ENCODE measurements at places on chromosomes 1 and 21.

- DNase-seq, result no peak
Observed at GRCh38 chr1:230043081-230043480, 24.0 kb upstream of the GALNT2 start.

DNA sequence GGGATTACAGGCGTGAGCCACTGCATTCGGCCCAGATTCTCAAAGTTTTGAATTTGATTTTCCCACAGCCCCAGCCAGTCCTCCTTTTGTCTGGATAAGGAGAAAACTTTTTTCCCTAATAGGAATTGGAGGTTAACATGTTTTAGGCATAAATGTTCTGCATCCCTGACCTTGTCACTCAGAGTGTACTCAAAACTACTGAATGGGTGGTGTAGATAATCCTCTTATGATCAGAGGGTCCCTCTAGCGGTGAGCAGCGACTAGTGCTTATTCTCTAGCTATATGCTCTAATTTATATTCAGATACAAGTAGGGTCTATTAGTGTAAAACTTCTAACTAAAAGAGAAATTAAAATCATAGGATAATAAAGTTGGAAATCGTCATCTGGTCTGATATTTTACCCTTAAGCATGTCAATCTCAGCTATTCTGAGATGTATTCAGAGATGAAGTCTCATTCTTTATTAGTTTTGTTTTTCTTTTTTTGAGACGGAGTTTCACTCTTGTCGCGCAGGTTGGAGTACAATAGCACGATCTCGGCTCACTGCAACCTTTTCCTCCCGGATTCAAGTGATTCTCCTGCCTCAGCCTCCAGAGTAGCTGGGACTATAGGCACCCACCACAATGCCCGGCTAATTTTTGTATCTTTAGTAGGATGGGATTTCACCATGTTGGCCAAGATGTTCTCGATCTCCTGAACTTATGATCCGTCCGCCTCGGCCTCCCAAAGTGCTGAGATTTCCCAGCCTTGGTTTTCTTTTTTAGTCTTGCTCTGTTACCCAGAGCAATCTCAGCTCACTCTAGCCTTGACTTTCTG is 2.7 kb upstream of the PSMD4 start:
- DNase-seq, result peak; percentile 59

GRCh38 chr1:203402629-203403337 is 51.9 kb upstream of the FMOD start:
- peak; percentile 98 for DNase-seq

DNA sequence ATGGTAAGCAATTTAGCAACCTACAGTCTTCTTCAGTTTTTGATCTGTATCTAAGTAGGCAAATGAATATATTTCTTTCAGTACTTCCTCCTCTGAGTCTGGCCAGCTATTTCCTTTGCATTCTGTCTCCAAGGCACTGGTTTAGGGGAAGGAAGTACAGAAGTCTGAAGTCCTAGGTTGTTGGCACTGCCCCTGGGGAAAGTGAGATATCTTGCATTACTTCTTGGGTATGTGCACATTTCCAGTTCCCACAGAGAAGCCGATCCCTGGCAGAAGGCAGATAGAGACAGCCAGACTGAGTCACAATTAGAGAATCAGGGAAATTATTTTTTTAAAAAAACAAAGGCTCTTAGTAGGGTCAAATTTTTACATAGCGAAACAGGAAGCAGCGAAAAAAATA is 98.8 kb downstream of the RASAL2 start:
- DNase-seq, result peak; percentile 66

- peak; percentile 54 for DNase-seq
Observed at GRCh38 chr1:160781914-160782689, 13.9 kb upstream of the LY9 start.

- DNase-seq, result peak; percentile 0
Observed at GRCh38 chr1:159942632-159943277, 2.7 kb downstream of the IGSF9 start.

GRCh38 chr1:209850342-209850979 is 22.7 kb downstream of the UTP25 start:
- no peak for DNase-seq

- no peak for DNase-seq
Observed at GRCh38 chr1:183092350-183092749, 69.1 kb downstream of the LAMC1 start.

GRCh38 chr21:35328856-35329455 is 279.9 kb upstream of the RUNX1 start:
- DNase-seq, result no peak

- no peak for DNase-seq
Observed at GRCh38 chr1:219159946-219160645, 13.6 kb upstream of the LYPLAL1 start.

Data from CD14-positive monocyte (primary cell).